ENCODE measurements at places on chromosomes 7 and 10.

- no peak for DNase-seq
Observed at GRCh38 chr7:7524121-7524520, 11.6 kb downstream of the COL28A1 start.

GRCh38 chr7:130944997-130945396 is 211.0 kb upstream of the KLF14 start:
- no peak for DNase-seq

GRCh38 chr10:607545-608185 is 81.8 kb downstream of the DIP2C start:
- no peak for DNase-seq

GRCh38 chr7:70376561-70377031 is 755.3 kb upstream of the GALNT17 start:
- DNase-seq = no peak

DNA sequence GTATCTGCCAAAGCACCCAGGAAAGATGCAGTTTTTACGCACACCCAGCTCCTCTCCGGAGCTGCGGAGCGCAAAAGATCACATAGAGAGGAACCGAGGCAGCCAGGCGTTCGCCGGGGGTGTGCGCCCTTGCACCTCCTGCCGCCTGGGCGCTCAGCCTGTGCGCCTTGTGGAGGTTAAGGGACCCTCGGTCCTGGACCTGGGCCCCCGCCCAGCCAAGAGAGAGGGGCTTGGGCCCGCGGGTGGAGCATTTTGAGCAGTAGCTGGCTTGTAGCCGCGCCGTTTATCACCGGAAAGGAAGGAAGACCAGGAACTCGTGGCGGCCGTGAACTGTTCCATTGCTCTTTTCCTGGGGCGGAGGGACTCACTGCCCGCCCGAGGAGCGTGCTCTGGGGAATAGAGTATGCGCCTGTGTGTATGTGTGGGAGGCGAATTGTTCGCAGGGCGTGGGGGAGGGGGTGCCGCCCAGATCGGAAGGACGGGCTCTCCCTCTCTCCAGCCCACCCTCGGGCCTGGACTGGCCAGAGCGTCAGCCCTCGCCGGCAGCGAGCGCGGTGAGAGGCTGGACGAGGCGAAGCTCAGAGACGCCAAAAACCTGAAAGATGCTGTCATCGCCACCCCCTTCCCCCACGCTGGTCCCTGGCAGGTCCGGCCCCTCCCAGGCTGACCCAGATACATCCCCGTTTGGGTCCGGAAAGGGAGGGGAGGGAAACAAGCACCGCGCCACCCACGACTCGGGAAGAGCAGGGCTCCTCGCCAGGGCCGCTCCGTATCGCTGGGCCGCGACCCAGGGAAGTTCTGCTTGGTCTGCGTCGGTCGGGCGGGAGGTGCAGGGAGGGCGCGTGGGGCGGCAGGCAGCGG is 1.2 kb upstream of the WNT2 start:
- DNase-seq = no peak

DNA sequence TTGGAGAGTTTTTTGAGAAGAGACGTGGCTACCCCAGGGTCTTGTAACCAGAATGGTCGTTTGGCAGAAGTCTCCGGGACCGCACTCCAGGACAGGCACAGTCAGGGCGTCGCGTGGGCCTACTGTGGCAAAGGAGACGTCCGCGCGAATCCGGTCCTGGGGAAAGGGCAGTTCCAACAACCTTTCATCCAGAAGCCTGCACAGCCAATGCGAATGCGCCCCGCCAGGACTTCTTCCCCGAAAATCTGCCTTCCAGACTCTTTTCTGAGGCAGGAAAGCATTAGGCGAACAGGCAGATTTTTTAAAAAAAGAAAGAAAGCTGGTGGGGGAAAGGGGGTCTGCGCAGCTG is 2.0 kb downstream of the HPSE2 start:
- no peak for DNase-seq

All from HepG2 (cell line).